ENCODE measurements at places on chromosomes 2 and 18. TPM values are rescaled to one million over a fixed set of nuclear protein-coding genes. Genes with fewer than 3 reads are reported as not detected.

GRCh38 chr2:143615562-143615961, 486.3 kb downstream of the ARHGAP15 start:
- no peaks in the 10 kb centered on the region for H3K27me3 ChIP-seq
- no peak for DNase-seq
- no peaks in the 10 kb centered on the region for H3K4me1 ChIP-seq
- H3K4me3 ChIP-seq = no peak overlapping the region

Gene GCG
- not detected for total RNA-seq

GRCh38 chr2:201959198-201959597, 74.5 kb upstream of the FZD7 start:
- H3K36me3 ChIP-seq = no peaks in the 10 kb centered on the region
- H3K27me3 ChIP-seq = no peaks in the 10 kb centered on the region
- H3K4me3 ChIP-seq = no peak overlapping the region

GRCh38 chr2:155748131-155748530, 584.4 kb downstream of the NR4A2 start:
- no peaks in the 10 kb centered on the region for H3K36me3 ChIP-seq
- H3K27me3 ChIP-seq = no peaks in the 10 kb centered on the region
- DNase-seq = no peak
- no peak overlapping the region for H3K27ac ChIP-seq

DNA sequence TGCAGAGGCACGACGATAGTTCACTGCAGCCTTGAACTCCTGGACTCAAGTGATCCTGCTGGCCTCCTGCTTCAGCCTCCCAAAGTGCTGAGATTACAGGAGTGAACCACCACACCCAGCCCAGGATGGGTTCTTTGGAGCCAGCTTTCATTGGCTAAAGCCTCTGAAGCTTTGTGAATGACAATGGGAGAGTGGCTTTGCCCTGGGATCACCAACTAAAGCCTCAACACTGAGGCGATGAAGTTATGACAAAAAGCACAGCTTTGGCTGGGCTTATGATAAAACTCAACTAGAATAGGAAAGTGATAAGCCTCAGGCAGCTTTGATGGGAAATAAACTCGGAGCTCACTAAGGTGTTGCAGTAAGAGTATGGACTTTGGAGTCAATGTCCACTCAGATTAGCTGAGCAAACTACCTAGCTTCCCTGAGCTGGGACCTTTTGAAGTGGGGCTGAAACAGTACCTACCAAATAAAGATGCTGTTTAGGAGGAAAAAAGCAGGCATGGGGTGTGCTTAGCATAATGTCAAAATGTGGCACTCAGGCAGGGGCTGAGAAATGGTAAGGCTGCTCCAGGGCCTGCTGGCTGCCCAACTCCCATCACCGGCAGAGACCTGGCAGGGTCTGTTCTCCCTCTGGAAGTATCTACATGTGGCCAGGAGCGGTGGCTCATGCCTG, 4.3 kb downstream of the TMEM127 start:
- no peak for DNase-seq
- H3K4me1 ChIP-seq = peaks cover 89% of the 10 kb centered on the region
- H3K36me3 ChIP-seq = peaks cover 8% of the 10 kb centered on the region
- H3K27ac ChIP-seq = peak overlapping the region; percentile 79
- H3K27me3 ChIP-seq = no peaks in the 10 kb centered on the region

DNA sequence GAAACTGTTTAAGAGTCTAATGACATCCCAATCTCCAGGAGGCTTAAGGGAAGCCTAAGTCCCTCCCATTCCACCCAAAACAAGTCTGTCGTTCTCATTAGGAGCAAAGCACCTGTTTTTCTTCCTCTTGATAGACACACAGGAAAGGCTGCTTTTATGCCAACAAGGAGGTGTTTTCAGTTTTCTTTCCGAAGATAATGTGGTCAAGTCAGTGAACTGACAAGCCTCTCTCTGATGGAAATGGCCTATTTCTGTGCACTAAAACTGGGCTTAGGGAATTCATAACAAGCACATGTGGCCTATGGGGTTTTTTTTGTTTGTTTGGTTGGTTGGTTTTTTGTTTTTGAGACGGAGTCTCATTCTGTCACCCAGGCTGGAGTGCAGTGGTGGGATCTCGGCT, 36.2 kb downstream of the FBLN7 start:
- H3K27me3 ChIP-seq = no peaks in the 10 kb centered on the region
- no peak for DNase-seq
- H3K27ac ChIP-seq = no peak overlapping the region
- H3K4me3 ChIP-seq = no peak overlapping the region

Gene C1QL2
- not detected for total RNA-seq

GRCh38 chr2:46290078-46290477, 7.1 kb upstream of the EPAS1 start:
- no peaks in the 10 kb centered on the region for H3K27me3 ChIP-seq
- H3K36me3 ChIP-seq = no peaks in the 10 kb centered on the region
- no peak overlapping the region for H3K27ac ChIP-seq
- H3K4me3 ChIP-seq = no peak overlapping the region
- peaks cover 7% of the 10 kb centered on the region for H3K4me1 ChIP-seq
- no peak for DNase-seq

Gene RND3
- 67.3 TPM for total RNA-seq

DNA sequence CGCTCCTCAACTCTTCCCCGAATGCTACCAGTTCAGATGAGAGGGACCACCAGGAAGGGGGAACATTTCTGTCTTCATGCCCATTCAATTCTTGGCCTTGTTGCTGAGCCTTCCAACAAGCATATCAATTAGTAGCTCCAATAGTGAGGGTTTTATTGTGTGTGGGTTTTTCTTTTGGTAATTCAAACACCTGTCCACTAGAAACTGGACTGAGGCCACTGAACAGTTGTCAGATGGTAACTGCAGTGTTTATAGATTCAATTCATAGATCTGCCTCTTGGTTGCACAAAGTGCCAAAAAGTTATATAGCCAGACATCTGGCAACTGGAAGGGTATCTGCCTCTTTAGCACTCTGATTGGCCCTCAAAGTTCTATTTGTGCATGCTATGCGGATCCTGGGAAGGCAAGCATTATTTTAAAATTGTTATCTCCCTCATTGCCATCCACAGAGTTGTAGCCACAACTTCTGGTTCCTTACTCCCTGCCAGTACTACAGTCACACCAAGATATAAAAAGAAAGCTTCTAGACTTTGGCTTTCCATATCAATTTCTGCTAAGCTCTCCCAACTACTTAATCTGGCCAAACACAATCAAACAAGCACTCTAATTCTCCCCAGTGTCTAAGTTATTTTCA, 83.3 kb upstream of the ZNF521 start:
- no peaks in the 10 kb centered on the region for H3K4me1 ChIP-seq
- no peak overlapping the region for H3K4me3 ChIP-seq
- no peak for DNase-seq
- H3K36me3 ChIP-seq = no peaks in the 10 kb centered on the region
- H3K27ac ChIP-seq = no peak overlapping the region

Gene LYPD6
- total RNA-seq = 0.83 TPM
